ENCODE measurements at places on chromosomes 12 and 14.
A peak's percentile ranks its signal among the peaks of the same experiment; 100 is the strongest.

GRCh38 chr12:49416892-49417291, 49.6 kb downstream of the SPATS2 start:
- DNase-seq, result no peak

- DNase-seq, result no peak
Observed at GRCh38 chr12:45498645-45499044, 230.9 kb upstream of the ARID2 start.

DNA sequence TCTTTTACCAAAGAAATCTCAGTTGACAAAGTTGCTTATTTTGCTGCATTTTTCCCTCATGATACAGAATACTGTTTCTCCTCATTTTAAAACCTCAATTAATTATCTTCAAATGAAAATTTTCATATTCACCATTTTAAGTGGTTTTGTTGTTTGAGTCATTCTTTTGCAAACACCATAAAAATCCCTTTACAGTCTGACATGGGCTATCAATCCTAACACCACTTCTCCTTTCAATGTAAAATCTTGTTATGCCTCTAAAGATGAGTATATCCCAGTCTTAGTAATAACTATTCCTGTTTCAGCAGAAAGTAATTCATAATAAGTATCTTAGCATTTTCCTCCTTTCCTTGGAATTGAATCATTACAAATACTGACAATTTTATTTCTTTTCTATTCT, 192.2 kb downstream of the SYT1 start:
- DNase-seq, result no peak

GRCh38 chr12:57127726-57128518, at the start of gene LRP1:
Gene LRP1 (plus strand): TSS chr12:57128483. CDS start chr12:57128965, 482 bp downstream.
- peak; percentile 69 for DNase-seq

DNA sequence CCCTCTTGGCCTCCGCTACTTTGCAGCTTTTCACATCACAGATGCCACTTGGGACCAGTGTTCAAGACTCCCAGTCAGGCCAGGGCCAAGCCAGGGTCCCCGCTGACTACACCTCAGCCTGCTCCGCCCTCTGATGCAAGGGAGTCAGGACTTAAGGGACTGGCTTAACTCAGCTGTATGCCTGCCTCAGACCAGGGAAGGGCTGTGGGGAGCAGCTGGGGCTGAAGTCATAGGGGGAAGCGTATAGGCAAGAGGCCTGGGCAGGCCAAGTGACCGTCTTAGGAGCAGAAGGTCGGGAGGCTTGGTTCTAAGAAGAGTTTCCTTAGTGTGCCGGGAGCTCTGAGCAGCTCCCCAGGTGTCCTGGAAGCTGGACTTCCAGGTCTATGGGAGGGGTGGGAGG, 21.9 kb downstream of the KDM2B start:
- no peak for DNase-seq

DNA sequence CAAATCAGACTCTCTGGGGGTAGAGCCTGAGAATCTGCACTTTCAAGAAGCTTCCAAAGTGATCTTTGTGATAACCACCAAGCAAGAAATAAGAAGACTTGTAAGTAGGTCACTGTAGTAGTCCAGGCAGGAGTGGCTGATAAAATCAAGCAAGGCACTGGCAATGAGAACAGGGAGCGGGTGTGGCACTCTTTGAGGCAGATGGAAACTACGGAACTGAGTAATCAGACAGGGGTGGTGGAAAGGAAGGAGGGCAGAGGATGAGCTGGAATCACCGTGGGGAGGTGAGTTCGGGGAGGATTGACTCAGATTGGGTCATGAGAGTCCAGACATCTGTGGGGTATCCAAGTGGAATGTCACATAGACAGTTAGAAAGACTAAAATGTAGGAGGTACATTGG, 44.4 kb upstream of the PLXNC1 start:
- DNase-seq, result no peak

DNA sequence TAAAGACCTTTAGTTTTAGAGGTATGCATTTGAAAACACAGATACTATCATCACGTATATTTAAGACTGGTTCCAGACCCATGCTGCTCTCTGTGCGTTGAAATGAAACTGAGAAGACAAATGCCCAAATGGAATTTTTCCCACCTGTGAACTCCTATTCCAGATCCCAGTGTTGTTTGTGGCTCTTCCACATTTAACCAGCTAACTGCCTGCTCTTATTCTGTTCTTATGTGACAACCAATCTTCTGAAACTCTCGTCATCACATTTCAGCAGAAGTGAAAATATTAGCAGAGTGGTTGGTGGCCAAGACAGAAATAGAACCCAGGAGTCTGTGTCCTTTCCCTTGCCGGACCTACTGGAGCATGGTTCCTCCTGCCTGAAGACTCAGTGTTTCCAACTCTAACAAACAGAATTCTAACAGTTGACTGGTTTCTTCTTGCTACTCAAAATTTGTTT, 460.2 kb downstream of the RAD51B start:
- no peak for DNase-seq

DNA sequence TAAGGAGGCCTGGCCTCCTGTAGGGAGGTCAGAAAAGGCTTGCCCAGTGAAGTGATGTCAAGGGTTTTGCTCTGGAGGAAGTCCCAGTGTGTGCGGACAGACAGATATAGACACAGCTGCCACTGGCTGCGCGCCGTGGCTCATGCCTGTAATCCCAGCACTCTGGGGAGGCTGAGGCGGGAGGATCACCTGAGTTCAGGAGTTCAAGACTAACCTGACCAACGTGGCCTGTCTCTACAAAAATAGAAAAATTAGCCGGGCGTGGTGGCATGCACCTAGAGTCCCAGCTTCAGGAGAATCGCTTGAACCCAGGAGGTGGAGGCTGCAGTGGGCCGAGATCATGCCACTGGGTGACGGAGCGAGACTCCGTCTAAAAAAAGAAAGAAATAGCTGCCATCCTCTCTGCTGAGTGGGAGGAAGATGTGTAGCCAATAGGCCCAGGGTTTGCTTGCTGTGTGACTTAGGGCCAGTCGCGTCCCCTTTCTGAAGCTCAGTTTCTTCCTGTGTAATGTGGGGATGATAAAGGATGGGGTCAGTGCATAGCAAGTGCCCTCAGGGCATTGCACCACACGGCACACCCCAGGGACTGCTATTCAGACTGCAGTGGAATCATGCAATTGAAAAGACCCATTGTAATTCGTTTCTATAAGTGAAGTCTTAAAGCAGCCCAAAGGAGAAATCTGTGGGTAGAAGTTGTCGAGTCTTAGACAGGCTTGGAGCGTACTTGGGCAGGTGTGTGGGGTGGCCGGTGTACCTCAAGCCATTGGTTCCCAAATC, 18.7 kb upstream of the MLEC start:
- DNase-seq, result no peak

DNA sequence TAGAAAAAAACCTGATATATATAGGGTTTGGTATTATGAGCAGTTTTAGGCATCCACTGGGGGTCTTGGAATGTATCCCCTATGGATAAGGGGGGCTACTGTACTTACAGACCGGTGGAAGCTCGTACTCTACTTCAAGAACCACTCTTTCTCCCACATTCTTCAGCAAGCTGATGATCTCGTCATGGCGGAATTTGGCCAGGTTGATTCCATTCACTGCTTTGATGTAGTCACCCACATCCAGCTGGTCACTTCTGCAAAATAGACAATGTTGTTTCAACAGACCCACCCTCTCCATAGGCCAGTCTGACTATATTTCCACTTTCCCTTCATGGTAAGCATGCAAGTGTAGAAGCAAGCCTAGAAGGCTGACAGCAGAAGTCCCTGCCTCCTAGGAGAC, 139.9 kb downstream of the GRIP1 start:
- no peak for DNase-seq

DNA sequence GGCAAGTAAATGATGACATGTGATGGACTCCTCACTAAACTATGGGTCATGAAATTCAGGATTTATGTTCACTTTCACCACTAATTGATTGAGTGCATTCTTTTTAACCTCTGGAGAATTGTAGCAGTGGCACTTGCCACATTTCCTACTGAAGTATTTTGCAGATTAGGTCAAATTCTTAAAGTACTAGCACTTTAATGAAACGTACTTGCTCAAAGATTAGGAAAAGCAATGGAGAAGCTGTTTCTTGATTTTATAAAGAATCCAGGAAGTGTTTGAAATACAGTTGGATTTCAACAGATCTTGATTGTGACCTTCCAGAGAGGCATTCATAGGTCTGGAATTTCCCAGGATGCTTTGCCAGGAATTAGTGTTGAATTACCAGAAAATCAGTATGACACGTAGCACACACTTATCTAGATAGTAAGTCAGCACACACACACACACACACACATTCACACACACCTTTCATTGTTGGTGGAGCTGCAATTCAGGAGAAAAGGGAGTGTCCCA, 162.6 kb downstream of the MYRFL start:
- DNase-seq, result no peak

DNA sequence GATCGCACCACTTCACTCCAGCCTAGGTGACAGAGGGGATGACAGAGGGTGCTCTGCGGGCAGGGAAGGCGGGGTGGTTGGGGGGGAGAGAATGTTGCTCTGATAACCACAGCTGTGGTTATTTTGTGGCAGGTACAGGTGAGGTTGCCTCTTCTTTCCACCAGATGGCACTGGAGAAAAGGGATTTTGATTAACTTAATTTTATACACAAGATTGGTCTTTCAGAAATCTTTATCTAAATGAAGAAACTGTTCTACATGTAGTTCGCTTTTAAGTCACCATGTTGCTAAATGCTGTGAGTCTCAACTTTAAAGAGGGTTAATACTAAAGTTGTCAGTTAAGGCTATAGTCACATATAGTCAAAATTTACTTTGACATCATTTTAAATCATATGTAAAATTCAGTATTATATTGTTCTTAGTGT, 25.7 kb downstream of the FGF23 start:
- peak; percentile 31 for DNase-seq

- DNase-seq, result no peak
Observed at GRCh38 chr12:82299319-82300025, 58.7 kb downstream of the CCDC59 start.

- DNase-seq, result no peak
Observed at GRCh38 chr14:64928239-64929013, 14.1 kb downstream of the GPX2 start.

DNA sequence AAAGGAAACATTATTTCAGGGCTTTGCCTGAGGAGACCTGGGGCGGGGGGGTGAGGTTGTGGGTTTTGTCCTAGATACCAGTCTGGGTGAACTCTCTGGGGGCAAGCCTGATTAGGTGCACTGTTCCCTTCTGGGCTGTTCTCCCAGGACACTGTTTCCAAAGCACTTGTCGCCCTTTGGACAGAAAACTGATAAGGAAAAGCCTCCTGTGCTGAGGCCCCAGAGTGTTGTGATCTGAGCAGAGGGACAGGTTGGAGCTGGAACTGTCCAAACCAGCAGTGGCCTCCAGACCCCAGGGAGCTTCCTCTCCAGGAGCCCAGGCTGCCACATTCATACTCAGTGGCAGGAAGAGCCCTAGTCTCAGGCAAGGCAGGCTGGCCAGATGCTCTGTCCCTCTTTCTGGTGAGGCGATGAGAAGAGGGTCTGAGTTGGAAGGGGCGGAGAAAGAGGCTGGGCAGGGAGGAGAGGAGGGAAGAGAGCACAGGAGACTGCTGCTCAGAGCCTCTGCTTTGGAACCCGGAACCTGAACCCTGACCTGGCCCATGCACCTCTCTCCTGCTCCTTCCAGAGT, 1.9 kb downstream of the GALNT16 start:
- DNase-seq, result no peak

GRCh38 chr14:61549425-61549824, 145.9 kb upstream of the HIF1A start:
- no peak for DNase-seq

- DNase-seq, result no peak
Observed at GRCh38 chr12:92784797-92785562, 82.2 kb downstream of the PLEKHG7 start.

DNA sequence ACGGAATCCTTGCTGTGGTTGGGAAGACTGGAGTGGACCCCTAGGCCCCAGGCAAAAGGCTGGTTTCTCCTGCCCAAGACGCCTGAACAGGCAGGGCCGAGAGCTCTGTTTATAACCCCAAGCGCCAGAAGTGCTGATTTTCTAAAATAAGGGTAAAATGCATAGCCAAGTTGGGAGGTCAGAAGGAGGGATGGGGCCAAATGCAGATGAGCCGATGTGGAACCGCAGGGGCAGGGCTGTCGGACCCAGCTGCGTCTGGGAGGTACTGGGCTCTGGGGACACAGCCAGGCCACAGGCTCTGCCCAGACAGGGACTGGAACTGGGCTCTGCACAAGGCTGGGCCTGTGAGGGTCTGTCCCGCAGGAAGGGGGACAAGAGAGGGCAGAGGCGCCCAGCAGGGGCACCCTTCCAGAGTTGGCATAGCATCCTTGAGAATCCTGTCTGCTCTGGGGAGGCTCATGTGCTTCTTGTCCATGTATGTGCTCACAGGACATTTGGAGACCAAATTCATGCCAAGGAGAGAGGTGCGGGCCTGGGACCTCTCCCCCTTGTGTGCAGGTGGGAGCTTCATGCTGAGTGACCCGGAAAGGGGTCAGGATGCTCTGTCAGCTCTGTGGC, 49.1 kb downstream of the JAG2 start:
- DNase-seq, result no peak

- DNase-seq, result no peak
Observed at GRCh38 chr12:66269142-66269541, 33.2 kb upstream of the HELB start.

GRCh38 chr12:92535961-92536360, 166.8 kb upstream of the PLEKHG7 start:
- no peak for DNase-seq

DNA sequence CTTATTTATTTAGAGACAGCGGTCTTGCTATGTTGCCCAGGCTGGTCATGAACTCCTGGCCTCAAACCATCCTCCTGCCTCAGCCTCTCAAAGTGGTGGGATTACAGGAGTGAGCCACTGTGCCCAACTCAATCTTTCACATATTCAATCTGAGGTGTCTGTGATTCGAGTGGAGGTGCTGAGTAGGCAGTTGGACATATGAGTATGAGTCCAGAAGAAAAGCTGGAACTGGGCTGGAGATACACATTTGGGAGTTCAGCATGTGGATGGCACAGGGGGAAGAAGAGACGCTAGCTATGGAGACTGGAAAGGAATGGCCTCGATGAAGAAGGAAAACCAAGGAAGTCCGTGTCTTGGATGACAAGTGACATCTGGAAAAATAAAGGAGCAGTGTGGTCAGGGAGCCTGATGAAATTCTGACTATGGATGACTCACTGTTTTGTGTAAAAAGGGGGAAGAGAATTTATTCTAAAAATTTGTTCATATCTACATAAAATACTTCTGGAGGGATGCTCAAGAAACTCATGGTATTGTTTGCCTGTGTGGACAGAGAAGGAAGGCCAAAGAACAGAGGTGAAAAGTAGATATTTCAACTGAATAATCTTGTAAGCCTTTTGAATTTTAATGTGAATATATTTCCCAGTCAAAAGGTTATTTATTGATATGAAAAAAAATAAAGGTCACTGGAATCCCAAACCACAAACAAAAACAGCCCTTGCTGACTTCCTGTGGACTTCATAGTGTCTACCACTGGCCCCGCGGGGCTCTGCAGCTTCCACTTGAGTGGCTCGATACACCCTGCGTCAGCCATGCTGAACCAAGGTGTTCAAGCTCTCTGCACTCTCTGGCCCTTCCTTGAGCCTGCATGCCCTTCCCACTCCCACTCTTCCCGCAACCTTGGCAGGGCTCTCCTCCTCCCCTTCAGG, 8.9 kb upstream of the LTA4H start:
- DNase-seq, result no peak

Measured in stimulated activated CD8-positive, alpha-beta memory T cell treated with anti-CD3 and anti-CD28 coated beads, Interleukin-2, amount 100 ng/mL, for 1 hour (primary cell).